ENCODE measurements at places on chromosomes 3 and 15.

GRCh38 chr3:13333236-13333897 is 86.8 kb downstream of the NUP210 start:
- DNase-seq = no peak

DNA sequence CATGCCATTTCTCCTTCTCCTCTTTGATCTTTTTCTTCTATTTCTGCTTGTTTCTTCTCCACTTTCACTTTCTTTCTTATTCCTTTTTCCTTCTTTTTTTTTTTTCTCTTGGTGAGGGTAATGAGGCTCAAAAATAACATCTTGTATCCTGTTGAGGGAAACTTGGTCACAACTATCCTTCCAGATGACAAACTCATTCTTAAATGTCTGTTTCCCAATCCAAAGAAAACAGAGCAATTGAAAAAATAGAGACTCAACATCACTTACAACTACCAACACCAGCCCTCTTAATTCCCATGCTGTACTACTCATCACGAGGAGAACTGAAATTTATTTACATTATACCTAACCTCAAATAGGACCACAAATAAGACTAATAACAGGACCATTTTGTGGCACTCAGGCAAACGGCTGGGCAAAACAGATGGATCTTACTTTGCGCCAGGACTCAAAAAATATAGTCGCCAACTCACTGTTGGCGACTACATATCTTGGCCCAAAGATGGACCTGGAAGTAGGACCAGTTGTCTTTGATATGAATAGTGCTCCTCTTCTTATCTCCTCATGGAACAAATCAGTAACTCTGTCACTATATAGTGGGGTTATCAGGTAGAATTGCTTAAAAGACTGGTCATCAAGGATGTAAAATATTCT is 343.9 kb downstream of the ZBTB20 start:
- DNase-seq = no peak

- DNase-seq = no peak
Observed at GRCh38 chr15:35330916-35331315, 215.0 kb downstream of the DPH6 start.

DNA sequence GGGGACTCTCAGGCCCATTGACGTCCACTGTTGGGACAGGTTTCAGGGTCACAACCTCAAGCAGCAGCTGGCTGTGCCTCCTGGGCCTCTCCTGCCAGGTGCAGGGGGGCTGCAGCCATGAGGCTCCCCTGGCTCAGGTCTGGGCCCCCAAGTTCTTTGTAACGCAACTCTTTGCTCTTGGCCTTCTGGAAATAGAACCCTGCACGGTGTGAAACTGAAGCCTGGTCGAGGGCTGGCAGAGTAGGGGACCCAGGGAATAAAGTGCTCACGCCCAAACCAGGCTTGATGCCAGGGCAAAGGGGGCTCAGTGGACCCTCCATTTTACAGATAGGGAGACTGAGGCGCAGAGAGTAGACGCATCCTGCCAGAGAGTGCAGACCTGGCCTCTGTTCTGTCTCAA is 771 bp downstream of the CALML4 start:
- no peak for DNase-seq

DNA sequence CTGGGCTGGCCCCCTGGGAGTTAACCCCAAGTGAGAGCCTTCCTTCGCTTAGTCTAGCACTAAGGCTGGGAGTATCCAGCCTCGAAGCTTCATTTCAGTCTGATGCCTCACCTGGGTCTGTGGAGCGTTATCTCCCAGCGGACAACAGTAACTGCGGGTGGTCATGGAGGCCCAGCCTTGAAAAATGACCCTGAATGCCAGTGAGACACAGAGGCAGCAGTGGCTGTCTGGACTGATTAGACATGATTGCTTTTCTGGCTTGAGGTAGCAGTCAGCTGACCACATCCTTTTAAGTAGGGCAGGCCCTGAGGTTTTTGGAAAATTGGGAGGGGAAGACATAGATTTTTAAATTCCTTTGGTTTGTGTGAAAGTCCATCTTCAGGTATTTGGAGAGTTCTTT is 28.2 kb upstream of the TRIM59 start:
- DNase-seq = no peak
